ENCODE measurements at places on chromosomes 5 and 9.

- DNase-seq = no peak
Observed at GRCh38 chr5:140073296-140073695, 30.2 kb upstream of the NRG2 start.

GRCh38 chr5:74325866-74326265, 314.7 kb downstream of the ENC1 start:
- DNase-seq = no peak

DNA sequence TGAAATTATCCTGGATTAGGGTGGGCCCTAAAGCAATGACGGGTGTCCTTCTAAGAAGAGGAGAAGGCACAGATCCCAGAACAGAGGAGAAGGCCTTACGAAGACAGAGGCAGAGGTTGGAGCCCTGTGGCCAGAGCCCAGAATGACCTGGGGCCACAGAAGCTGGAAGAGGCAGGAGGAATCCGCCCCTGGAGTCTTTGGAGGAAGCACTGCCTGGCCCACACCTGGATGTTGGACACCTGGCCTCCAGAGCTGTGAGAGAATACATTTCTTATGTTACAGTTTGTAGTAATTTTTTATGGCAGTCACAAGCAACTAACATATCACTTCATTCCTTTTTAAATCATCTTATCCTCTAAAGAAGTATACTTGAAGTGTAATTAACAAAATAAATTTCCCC, 8.5 kb downstream of the MRPL36 start:
- no peak for DNase-seq

DNA sequence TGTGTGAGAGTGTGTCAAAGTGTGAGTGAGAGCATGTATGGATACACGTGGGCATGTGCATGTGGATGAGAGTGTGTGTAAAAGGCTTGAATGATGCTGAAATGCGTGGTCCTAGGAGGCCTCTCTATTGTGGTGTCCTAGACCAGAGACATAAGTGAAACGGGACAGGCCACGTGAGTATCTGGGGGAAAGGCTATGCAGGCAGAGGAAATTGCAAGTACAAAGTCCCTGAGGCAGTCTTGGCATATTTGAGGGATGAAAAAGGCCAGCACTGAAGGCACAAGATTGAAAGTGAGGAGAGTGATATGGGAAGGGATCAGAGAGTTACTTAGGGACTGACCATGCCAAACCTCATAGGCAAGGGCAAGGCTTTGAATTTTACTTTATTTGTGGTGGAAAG, 67.2 kb upstream of the CCDC152 start:
- no peak for DNase-seq
